ENCODE measurements at places on chromosomes 6 and 20.

DNA sequence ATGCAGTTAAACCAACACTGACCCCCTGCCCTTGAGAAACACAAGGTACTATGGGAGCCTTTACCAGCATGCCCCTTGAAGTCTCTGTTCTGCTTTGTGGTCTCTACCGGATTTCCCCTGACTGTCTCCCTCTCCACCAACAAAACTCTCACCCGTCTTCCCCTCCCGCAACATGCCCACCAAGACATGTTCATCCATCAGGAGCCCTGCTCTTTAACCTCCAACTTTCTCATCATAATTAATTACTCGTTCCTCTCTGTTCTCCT is 1.1 kb downstream of the ZNF165 start:
- no peak for DNase-seq

DNA sequence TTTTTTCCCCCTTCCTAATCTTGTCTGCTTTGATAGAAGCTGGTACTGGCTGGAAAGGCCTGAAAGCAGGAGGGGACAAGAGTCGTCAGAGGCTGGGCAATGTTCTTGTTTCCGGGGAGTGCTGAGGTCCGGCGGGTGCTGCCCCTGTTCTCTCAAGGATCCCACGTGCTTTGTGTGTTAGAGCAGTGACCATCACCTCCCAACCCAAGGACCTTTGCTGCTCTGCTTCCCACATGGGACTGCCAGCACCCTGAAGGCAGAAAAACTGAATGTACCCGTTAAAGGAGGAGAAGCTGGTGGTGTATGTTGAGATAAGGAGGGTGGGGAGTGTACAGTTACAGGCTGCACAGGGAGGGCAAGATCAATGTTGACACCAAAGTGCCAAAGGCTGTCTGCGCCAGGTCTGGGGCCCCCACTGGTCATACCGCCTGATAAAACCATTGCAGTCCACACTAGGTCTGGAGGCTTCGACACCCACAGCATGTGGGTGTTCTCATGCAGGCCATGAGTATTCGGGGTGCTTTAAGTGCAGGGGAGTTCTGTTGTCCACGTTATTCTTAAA is 15.0 kb downstream of the C20orf173 start:
- no peak for DNase-seq

- DNase-seq, result no peak
These were observed 96.3 kb downstream of the PRDM1 start for GRCh38 chr6:106182455-106182854.

GRCh38 chr20:43658069-43658722 is 8.7 kb upstream of the MYBL2 start:
- peak; percentile 21 for DNase-seq

DNA sequence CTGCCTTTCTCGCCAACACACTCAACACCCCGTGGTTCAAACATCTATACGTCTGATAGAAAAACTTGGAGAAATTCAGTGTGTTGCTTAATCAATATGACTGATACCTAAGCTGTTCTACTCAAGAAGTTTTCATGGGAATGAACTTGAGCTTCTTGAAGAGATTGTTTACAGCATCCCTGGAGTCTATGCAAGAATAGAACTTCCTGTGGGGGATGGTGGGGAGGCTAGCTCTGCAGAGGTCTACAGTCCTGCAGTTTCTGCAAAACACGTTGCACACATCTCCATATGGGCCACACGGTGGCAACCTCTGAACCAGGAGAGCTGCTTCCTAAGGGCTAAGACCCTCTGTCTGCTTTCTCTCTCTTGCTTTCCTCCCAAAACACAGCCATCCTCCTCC is 32.7 kb upstream of the FANCE start:
- DNase-seq, result no peak

DNA sequence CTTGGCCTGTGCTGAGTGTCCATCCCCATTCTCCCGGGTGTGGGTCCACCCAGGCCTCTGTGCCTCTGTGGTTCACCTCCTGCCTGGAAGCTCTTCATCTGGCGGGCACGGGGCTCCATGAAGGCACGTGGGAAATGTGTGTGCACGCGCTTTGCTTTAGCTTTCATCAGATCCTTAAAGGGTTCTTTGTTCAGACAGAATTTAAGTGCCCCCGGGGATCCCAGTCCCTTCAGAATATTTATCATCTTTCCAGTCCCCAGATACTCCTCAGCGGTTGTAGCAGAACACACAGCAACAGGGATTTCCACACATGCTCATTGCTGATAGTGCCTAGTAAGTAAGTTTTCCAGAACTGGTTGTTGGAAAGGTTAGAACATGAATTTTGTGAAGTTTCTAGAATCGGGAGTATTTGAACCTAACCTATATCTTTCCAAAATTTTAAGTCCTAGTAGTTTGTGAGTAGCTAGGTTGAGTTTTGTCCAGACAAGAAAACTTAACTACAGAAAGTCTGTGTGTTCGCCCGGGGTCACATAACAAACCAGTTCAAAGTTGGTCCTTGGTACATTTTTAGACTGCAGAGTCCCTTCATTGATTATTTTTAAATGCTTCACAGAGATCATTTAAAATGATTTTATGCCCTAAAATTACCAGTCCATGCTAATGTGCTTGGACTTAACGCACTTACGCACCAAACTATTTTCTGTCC is 67.7 kb downstream of the RPP40 start:
- DNase-seq, result no peak

GRCh38 chr6:31769684-31770371 is 7.3 kb downstream of the VWA7 start:
- peak; percentile 83 for DNase-seq

DNA sequence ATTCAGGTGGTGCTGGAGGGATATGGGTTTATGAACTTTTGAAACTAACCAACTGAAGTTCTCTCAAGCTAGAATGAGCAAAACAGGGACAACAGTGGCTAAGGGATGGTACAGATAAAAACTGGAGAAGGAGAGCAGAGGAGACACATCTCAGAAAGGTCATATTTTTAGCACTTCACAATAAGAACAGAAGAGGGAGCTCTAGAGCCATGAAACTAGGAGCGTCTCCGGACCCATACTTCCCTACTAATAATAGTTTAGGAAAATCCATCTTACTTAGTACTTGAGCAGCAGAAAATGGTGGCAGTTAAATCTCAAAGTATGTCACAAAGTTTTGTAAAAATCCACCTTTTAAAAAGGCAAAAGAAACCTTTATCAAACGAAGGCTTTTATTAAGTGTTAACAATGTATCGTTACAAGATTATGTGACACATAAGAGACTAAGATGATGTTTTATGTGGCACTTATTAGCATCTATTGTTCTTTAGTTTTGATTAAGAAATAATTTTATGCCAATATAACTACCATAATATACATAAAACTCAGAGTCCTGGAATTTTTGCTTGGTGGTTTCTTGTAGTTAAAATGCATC is 278.6 kb downstream of the TBC1D32 start:
- DNase-seq, result peak; percentile 55

DNA sequence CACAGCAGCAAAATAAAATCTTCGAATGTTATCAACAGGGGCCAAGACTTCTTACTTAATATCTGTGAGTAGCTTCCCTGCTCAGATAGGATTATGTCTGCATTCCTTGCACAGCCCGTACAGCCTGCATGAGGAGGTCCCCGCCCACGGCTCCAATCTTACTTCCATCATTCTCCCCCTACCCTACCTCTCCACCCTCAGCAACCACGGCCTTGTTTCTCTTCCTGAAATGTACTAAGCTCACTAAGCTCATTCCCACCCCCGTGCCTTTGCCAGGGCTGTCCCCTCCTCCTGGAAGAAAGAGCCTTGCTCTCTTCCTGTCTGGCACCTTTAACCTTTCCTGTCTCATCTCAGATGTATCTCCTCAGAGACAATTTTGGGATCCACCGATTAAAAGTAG is 120.4 kb downstream of the BCAS1 start:
- DNase-seq, result peak; percentile 66

DNA sequence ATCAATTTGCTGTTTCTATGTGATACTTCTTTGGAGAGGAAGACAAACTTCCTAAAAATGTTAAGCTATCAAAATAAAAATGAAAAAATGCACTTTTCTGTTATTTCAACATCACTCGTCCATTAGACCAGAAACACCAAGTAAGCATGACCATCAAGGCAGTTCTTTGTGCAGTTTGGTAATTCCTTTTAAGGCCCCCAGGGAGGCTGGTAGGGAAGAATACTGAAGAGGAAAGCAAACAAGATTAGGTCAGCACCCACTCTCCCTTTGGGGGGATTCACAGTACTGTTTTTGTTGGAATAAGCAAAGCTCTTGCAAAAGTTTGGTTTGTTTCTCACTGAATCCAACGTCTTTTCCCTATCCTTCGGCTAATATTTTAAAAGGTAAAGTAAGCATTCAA is 206.8 kb upstream of the SLC35B3 start:
- no peak for DNase-seq

DNA sequence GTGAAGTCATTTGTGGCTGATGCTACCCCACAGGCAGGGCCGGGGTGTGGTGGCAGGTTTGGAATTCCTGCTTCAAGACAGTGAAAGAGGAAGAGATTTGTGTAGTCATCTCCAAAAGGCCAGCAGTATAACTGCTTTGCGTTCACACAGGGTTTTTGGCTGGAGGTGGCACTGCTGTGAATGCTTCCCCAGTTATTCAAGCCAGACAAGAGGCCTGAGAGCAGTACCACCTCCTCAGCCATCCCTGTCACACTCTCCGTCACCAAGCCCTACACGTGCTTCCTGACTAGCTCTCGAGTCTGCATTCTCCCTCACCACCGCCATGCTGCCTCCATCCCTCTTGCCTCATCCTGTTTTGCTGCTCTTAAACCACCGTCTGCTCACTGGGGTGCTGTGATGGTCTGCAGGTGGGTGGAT is 23.9 kb downstream of the ARMC2 start:
- DNase-seq, result peak; percentile 68

GRCh38 chr6:149242883-149243282 is 74.6 kb upstream of the TAB2 start:
- no peak for DNase-seq

- no peak for DNase-seq
These were observed 5.3 kb downstream of the RNF114 start for GRCh38 chr20:49941456-49941855.

- DNase-seq, result peak; percentile 34
These were observed 63.0 kb upstream of the RIN2 start for GRCh38 chr20:19695081-19695480.

- DNase-seq, result no peak
These were observed 320.1 kb downstream of the BTBD3 start for GRCh38 chr20:12237772-12238171.

GRCh38 chr6:37988127-37988526 is 168.6 kb downstream of the ZFAND3 start:
- no peak for DNase-seq

- DNase-seq, result no peak
These were observed 66.7 kb downstream of the ELOVL2 start for GRCh38 chr6:10977231-10977968.

- no peak for DNase-seq
These were observed 86.2 kb upstream of the ARID1B start for GRCh38 chr6:156691018-156691417.

DNA sequence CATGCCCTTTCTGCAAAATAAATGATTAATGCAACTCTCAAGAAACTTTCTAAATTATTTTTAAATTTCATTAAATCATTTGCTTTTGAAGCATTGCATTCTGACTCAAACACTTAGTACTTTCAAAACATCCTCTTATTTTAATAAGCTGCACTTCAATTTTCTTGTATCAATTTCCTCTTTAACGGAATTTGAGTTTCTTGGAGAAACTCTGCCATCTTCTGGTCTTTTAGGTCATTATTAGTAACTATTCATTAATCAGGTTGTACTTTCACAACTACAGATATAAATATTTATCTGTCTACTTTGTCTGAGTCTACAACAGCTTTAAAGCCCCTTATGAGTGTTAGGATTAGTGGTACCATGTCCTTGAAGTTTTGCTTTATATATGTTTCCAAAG is 30.2 kb downstream of the TMX4 start:
- DNase-seq, result peak; percentile 50

GRCh38 chr6:168623736-168624135 is 182.8 kb downstream of the SMOC2 start:
- DNase-seq, result no peak

GRCh38 chr6:83511901-83512681 is at the start of gene PRSS35:
Gene PRSS35 (plus strand): TSS chr6:83512534. CDS start chr6:83523442, 10,908 bp downstream.
- DNase-seq, result peak; percentile 63

DNA sequence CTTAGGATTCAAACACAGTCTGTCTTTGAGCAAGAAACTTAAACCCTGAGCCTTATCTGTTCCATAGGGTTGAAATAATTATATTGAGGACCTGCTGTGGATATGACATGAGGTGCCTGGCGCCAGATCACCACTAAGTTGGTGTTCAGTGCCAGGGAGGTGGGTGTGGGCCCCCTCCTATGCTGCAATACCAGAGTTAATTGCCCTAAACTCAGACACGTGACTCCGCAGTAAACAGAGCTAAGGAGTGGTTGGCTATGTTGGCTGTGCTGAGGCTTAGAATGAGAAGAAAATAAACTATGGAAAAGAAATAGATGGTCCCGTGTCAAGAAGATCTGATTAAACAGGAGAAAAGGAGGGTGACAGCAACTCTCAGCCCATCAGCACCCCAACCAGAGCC is 419.4 kb upstream of the JARID2 start:
- no peak for DNase-seq

- no peak for DNase-seq
These were observed 27.3 kb downstream of the CDK5RAP1 start for GRCh38 chr20:33373735-33374605.

GRCh38 chr6:8229915-8230756 is 127.8 kb upstream of the EEF1E1 start:
- no peak for DNase-seq

GRCh38 chr6:142853244-142854180 is 91.5 kb downstream of the HIVEP2 start:
- peak; percentile 87 for DNase-seq

- peak; percentile 63 for DNase-seq
These were observed 807 bp downstream of the SNHG17 start for GRCh38 chr20:38434301-38434741.

- peak; percentile 70 for DNase-seq
These were observed 23.4 kb downstream of the SIRPA start for GRCh38 chr20:1918491-1919165.

- DNase-seq, result no peak
These were observed 2.2 kb downstream of the BPIFA1 start for GRCh38 chr20:33237989-33238388.

DNA sequence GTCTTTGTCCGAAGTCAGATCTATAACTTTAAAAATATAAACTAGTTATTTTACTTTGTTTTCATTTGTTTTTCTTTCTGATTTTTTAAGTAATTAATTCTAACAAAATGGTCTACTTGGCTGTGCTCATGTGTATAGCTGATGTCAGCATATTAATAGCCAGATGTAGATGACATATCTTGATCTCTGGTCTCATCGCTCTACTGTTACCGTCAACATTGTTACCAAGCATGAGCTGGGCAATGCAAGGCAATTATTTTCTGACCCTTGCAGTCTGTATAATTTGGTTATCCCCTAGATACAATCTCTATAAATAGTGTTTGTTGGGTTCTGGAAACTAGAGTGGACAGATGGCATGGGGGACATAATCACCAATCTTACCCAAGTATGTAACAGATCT is 151.6 kb upstream of the PTPRK start:
- DNase-seq, result no peak

GRCh38 chr20:57408131-57408530 is 16.9 kb downstream of the RBM38 start:
- no peak for DNase-seq
